ENCODE measurements at places on chromosomes 2 and 18. TPM values are rescaled to one million over a fixed set of nuclear protein-coding genes. Genes with fewer than 3 reads are reported as not detected.

DNA sequence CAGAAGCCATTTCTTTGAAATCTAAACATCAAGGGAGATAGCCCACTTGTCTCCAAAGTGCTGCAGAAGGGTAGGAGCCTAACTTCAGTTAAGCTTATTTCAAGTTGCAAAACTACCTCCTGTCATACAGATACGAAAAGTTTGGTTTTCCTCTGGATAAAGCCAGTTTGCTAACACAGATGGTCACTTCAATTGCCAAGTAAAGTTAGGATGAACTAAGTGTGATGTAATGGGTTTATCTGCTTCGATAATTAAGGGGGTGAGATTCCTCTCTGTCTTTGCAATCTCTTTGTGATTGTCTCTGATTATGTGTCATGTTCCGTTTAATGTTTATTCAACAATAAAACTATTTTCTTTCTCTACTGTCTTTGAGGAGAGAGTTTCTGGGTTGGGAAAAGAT is 156.4 kb downstream of the SLC39A10 start:
- DNase-seq: no peak

DNA sequence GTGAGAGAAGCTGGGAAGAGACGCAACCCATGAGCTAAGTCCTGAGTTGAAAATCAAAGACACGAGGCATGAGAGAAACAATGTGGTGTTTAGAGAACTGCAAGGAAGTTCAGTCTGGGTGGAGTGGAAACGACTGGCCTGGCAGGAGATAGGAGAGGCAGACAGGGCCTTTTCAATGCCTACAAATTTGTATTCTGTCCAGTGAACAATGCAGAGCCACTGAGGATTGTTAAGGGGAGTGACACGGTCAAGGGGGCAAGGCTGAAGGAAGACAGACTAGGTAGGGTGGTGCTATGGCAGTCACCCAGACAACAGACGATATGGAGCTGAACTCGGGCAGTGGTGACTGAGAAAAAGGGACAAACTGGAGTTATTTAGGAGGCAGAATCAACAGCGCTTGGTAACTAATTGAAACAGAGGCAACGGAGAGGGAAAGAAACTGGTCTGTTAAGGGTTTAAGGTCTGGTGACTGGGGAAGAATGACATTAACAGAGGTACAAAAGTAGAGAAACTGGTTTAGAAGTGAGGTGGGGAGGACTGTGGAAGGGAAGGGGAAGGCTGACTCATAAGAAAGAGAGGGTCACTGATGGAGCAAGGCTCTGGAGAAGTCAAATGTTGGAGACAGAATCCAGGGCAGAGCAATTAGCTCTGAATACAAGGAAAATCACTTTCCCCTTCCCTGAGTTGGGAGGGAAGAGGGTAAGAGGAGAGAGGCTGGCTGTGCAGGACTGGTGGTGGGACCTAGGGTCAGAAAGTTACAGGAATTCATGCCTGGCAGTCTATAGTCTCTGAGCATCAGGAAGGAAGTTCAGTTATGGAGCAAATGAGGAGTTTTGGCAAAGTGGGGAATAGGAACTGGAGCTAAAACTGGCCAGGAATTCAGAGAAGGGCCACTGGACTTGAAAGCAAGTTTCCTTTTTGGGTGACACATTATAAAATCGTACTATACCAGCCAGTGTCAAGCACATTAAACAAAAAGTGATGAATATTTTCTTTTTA is 63.4 kb upstream of the CHRNA1 start:
- DNase-seq: no peak

The NAB1 gene
- 37.3 TPM for total RNA-seq

The RMND5A gene
- 126 TPM for total RNA-seq

The GNLY gene
- 1.7 TPM for total RNA-seq

Data from thymus (tissue), 14 donors.